ENCODE measurements at places on chromosomes 2 and 18. TPM values are rescaled to one million over a fixed set of nuclear protein-coding genes. Genes with fewer than 3 reads are reported as not detected.

The CNRIP1 gene
- 20.5 TPM for total RNA-seq

The DNAH7 gene
- 0.46 TPM for total RNA-seq

The PPP1R1C gene
- 0.07 TPM for total RNA-seq

The TMEFF2 gene
- 3.3 TPM for total RNA-seq

The UGT1A1 gene
- total RNA-seq = not detected

The UGT1A10 gene
- total RNA-seq = 0.10 TPM

The GNAL gene
- 0.20 TPM for total RNA-seq

The SEMA4C gene
- total RNA-seq = 22.4 TPM

The PLA2R1 gene
- 33.7 TPM for total RNA-seq

The GAL3ST2 gene
- 0.46 TPM for total RNA-seq

The CYP1B1 gene
- total RNA-seq = 92.9 TPM

The TLK1 gene
- total RNA-seq = 25.5 TPM

The SCYGR4 gene
- total RNA-seq = not detected

The ACMSD gene
- not detected for total RNA-seq

The CROCC2 gene
- 0.13 TPM for total RNA-seq

The MSH2 gene
- total RNA-seq = 15.5 TPM

The SH3RF3 gene
- total RNA-seq = 7.8 TPM

The TCF23 gene
- total RNA-seq = not detected

The WNT10A gene
- total RNA-seq = not detected

The PAX3 gene
- total RNA-seq = not detected

The HOXD9 gene
- not detected for total RNA-seq

The METAP1D gene
- total RNA-seq = 7.3 TPM

The BIRC6 gene
- 194 TPM for total RNA-seq

The GPR35 gene
- 2.0 TPM for total RNA-seq

The CNGA3 gene
- not detected for total RNA-seq

The VWA3B gene
- total RNA-seq = not detected

The ABHD1 gene
- total RNA-seq = 0.20 TPM

The TGFBRAP1 gene
- total RNA-seq = 31.3 TPM

The CCBE1 gene
- total RNA-seq = 48.7 TPM

The KYNU gene
- 0.20 TPM for total RNA-seq

The IL18R1 gene
- total RNA-seq = 8.3 TPM

The SERPINB12 gene
- not detected for total RNA-seq

The DOK6 gene
- total RNA-seq = 14.1 TPM

The HES6 gene
- total RNA-seq = 1.3 TPM

Measured in smooth muscle cell of the pulmonary artery (primary cell).